ENCODE measurements at places on chromosomes 11 and 22.

DNA sequence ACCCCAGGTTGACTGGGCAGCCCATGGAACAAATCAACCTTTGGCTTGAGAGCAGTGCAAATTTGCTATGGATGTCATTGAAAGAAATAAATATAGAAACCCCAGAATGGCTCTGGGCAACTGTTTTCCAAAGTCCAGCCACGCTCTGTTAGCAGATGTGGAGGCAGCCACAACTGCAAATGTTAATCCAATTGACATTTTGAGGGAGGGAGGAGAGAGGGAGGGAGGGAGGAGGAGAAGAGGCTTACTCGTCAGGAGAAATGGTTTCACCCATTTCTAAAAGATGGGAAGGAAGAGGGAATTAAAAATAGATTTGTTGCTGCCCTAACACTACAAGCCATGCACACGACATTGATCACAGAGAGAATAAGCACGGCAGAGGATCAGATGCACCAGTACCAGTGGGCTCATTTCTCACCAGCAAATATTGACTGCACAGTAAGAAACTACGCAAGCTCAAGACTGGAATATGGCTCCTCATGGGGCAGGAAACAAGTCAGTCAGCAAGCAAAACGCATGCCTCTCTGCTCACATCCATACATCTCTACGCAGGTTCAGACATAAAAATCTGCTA is 229.1 kb downstream of the LARGE1 start:
- no peak for DNase-seq

DNA sequence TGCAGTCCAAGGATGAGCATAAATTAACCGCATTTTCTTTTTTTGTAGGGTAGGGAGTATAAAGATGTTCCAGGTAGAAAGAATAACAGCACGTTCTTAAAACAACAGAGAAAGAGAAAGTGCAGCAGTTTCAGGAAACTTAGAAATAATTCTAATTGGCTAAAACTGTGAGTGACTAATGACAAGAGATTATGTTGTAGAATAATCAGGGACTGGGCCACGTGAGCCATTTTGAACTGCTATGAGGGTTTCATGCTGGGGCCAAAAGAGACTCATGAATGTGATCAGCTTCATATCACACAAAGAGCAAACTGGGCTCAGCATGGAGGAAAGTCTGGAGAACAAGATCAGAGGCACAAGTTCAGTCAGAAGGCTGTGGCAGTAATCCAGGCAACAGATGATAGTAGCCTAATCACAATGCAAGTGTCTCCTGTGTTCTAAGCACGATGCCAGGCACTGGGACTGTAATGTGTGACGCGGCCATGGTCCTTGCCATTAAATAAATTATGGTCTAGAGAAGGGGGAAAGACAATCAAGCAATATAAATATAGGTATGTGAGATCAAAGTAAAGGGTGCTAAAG is 17.9 kb downstream of the CWF19L2 start:
- DNase-seq = no peak

- no peak for DNase-seq
Measured at GRCh38 chr11:32069361-32070058, 21.4 kb upstream of the RCN1 start.

DNA sequence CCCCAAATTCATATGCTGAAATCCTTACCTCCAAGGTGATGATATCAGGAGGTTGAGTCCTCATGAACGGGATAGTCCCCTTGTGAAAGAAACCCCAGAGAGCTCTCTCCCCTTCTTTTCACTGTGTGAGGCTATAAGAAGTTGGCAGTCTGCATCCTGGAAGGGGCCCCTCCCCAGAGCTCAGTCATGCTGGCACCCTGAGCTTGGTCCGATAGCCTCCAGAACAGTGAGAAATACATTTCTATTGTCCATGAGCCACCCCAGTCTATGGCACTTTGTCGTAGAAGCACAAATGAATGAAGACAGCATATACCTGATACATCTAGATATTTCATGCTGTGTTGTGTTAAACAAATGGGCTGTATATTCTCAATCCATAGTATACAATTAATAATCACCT is 81.1 kb upstream of the CRTAM start:
- no peak for DNase-seq

GRCh38 chr11:40292721-40293508 is 1166.5 kb downstream of the LRRC4C start:
- no peak for DNase-seq

DNA sequence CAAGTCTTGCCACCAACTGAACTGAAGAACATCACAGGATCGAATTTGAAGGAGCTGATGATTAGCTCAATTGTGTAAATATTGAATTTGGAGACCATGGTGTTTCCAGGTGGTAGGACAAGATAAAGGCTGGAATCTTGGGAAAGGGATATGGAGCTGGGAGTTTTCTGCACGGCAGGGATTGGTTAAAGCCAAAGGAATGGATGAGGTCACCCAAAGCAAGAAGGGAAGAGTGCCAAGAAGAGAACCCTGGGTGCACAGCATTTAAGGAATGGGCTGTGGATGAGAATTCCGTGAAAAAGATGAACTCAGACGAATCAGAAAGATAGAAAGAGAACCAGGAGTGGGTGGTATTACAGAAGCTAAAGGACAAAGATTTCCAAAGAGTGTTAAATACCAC is 29.4 kb upstream of the RRAS2 start:
- no peak for DNase-seq
